ENCODE measurements at places on chromosomes 11 and 22. TPM values are rescaled to one million over a fixed set of nuclear protein-coding genes. Genes with fewer than 3 reads are reported as not detected.

MS4A2 gene
- polyA plus RNA-seq, result 0.81 TPM

OR5P2 gene
- polyA plus RNA-seq, result not detected

GNB1L gene
- 18.9 TPM for polyA plus RNA-seq

ISX gene
- 64.9 TPM for polyA plus RNA-seq

XRCC6 gene
- polyA plus RNA-seq, result 138 TPM

LRRC10B gene
- not detected for polyA plus RNA-seq

PTPN5 gene
- polyA plus RNA-seq, result 1.6 TPM

OVOL1 gene
- polyA plus RNA-seq, result 23.9 TPM

BTBD18 gene
- not detected for polyA plus RNA-seq

P2RX3 gene
- 0.68 TPM for polyA plus RNA-seq

CABP4 gene
- 0.27 TPM for polyA plus RNA-seq

CDCA5 gene
- 19.3 TPM for polyA plus RNA-seq

SELENOH gene
- polyA plus RNA-seq, result 78.3 TPM

KRTAP5-11 gene
- polyA plus RNA-seq, result 0.07 TPM

RPS19BP1 gene
- polyA plus RNA-seq, result 179 TPM

PATE2 gene
- polyA plus RNA-seq, result not detected

Measured in small intestine (tissue), 16 donors.